T-helper 17 cell (primary cell): ENCODE measurements at places on chromosomes 7 and 10. TPM values are rescaled to one million over a fixed set of nuclear protein-coding genes. Genes with fewer than 3 reads are reported as not detected.

DNA sequence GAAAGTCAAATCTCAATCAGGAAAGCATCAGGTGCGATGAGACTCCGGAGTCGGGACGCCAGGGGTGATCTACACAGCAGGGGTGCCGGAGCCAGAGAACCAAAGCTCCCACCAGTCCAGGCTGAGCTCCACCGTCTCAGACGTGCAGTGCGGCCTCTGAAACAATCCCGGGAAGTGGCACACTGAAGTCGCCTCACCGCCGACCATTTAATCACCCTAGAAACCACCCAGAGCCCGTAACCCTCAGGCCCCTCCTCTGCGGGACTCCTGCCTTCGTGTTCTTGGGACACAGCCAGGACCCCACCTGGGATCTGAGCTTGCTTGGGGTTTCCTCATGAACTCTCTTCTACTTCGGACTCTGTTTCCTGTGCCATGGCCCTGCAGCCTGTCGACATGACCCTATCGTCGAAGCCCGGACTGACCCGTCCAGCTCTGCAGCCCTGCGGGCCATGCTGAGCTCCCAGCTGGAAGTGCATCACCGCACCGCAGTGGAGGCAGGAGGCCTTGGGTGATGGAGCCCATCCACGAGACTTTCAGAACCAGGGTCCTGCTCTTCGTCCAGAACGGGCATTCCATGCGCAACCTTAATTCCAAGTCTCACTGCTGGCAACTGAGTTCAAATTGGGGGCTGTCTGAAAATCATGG is 266.4 kb downstream of the PTPRN2 start:
- H3K4me3 ChIP-seq, result no peak overlapping the region
- H3K27ac ChIP-seq, result no peak overlapping the region
- no peaks in the 10 kb centered on the region for H3K36me3 ChIP-seq
- peaks cover 6% of the 10 kb centered on the region for H3K27me3 ChIP-seq

DNA sequence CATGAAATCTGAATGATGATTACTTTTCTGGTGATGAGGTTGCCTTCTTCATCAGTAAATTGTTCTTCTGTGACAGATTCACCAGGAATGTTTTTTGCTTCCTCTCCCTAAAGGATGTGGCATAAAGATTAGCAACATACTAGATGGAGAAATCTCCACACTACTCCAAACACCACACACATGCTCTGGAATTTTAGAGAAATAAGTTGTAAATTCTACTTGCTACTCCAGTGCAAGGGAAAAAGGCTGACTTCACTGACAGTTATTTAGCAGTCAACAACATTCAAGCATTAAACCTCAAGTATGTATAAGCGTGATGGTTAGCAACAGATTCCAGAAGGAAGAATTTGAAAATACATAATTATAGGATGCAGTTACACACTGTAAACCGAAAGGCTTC is 137.9 kb upstream of the CCDC6 start:
- H3K4me1 ChIP-seq, result no peaks in the 10 kb centered on the region
- no peak overlapping the region for H3K4me3 ChIP-seq
- H3K27ac ChIP-seq, result no peak overlapping the region
- no peaks in the 10 kb centered on the region for H3K27me3 ChIP-seq

DNA sequence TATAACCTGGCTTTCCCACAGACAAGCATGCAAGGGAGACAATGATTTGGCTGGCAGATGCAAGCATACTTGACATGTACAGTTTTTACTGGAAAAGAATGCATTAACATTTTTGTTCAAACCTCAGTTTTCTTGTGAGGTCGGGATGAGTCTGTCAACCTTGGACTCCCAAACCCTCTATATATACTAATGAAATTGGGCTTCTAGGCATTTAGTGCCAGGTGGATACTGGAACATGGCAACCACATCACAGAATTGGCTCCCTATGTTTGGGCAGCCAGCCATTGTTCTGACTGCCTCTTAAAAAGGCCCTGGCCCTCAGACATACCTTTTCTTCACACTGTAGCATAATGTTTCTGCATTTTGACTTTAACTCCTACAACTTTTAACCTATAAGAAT is 39.1 kb downstream of the CDK6 start:
- peaks cover 20% of the 10 kb centered on the region for H3K4me1 ChIP-seq
- H3K36me3 ChIP-seq, result peaks cover 2% of the 10 kb centered on the region
- DNase-seq, result no peak
- H3K27me3 ChIP-seq, result no peaks in the 10 kb centered on the region
- no peak overlapping the region for H3K4me3 ChIP-seq
- no peak overlapping the region for H3K27ac ChIP-seq

GRCh38 chr7:30914596-30914995 is 2.9 kb downstream of the AQP1 start:
- peaks cover 3% of the 10 kb centered on the region for H3K36me3 ChIP-seq
- no peak overlapping the region for H3K27ac ChIP-seq
- peaks cover 21% of the 10 kb centered on the region for H3K27me3 ChIP-seq
- H3K4me3 ChIP-seq, result no peak overlapping the region

DNA sequence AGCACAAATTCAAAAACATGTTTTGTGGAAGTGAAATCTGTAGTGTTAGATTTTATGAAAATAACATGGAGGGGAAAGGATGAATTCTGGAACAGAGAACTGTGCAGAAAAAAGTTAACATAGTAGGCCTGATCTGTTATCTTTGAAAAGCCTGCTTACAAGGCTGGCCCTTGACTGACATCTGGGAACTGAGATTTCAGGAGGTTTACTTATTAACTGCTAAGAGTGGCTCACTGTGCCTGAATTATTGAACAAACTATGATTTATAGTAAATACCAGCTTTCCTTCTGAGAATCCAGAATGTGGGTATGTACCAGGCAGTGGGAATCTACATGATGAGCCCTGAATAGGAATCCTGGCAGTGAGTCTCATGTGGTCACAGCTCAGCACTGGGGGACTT is 30.5 kb downstream of the NSUN6 start:
- H3K27ac ChIP-seq, result no peak overlapping the region
- no peak overlapping the region for H3K4me3 ChIP-seq
- no peaks in the 10 kb centered on the region for H3K27me3 ChIP-seq
- H3K36me3 ChIP-seq, result peaks cover 10% of the 10 kb centered on the region

- no peaks in the 10 kb centered on the region for H3K4me1 ChIP-seq
- no peak overlapping the region for H3K4me3 ChIP-seq
- H3K27ac ChIP-seq, result no peak overlapping the region
Observed at GRCh38 chr7:47725031-47725780, 143.3 kb upstream of the TNS3 start.

DNA sequence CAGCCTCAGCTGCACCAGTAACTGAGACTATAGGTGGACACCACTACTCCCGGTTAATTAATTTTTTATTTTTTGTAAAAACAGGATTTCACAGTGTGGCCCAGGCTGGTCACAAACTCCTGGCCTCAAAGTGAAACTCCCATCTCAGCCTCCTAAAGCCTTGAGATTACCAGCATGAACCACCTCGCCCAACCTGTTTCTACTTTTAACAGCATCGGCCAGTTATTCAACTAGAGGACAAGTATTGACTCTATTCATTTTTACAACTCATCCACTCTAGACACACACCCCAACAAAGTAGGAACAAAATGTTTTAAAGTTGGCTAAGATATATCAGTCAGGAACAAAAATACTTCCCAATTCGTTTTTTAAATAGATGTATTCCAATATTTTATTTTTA is 334.8 kb downstream of the PARD3 start:
- no peak overlapping the region for H3K27ac ChIP-seq
- peaks cover 2% of the 10 kb centered on the region for H3K4me1 ChIP-seq
- H3K36me3 ChIP-seq, result no peaks in the 10 kb centered on the region
- peaks cover 15% of the 10 kb centered on the region for H3K27me3 ChIP-seq
- H3K4me3 ChIP-seq, result no peak overlapping the region

GRCh38 chr10:7906128-7906527 is 87.8 kb downstream of the TAF3 start:
- H3K36me3 ChIP-seq, result peaks cover 2% of the 10 kb centered on the region
- H3K4me3 ChIP-seq, result no peak overlapping the region
- H3K4me1 ChIP-seq, result peaks cover 30% of the 10 kb centered on the region

DNA sequence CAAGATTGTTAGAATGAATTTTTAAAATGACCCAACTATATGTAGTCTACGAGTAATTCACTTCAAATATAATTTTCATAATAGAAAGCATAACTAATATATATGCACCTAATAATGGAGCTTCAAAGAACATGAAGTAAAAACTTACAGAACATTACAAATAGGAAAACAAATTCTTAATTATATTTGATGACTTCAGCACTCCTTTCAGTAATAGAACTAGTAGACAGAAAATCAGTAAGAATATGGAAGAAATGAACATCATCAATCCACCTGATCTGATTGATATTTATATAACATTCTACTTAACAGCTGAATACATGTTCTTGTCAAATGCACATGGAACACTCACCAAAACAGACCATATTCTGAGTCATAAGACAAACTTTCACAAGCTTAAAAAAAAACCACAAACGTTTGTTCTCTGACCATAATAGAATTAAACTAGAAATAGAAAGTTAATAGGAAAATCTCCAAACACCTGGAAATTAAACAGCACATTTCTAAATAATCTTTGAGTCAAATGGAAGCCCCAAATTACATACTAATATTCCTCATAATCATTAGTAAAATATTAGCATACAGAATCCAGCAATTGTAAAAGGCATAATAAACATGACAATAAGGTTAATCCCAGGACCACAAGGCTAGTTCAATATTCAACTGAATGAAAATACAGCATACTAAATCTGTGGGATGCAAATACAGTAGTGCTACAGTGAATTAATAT is 48.0 kb downstream of the BRAF start:
- peaks cover 3% of the 10 kb centered on the region for H3K36me3 ChIP-seq
- H3K27me3 ChIP-seq, result no peaks in the 10 kb centered on the region
- no peak overlapping the region for H3K27ac ChIP-seq
- H3K4me3 ChIP-seq, result no peak overlapping the region

GRCh38 chr10:125284875-125285597 is 124.7 kb upstream of the CTBP2 start:
- no peaks in the 10 kb centered on the region for H3K4me1 ChIP-seq
- peaks cover 8% of the 10 kb centered on the region for H3K27me3 ChIP-seq
- no peak for DNase-seq
- no peaks in the 10 kb centered on the region for H3K36me3 ChIP-seq
- no peak overlapping the region for H3K27ac ChIP-seq

GRCh38 chr10:110600487-110601101 is 33.1 kb downstream of the SMC3 start:
- H3K4me1 ChIP-seq, result peaks cover 2% of the 10 kb centered on the region
- peaks cover 2% of the 10 kb centered on the region for H3K36me3 ChIP-seq
- no peak for DNase-seq
- H3K27ac ChIP-seq, result no peak overlapping the region
- H3K27me3 ChIP-seq, result no peaks in the 10 kb centered on the region

DNA sequence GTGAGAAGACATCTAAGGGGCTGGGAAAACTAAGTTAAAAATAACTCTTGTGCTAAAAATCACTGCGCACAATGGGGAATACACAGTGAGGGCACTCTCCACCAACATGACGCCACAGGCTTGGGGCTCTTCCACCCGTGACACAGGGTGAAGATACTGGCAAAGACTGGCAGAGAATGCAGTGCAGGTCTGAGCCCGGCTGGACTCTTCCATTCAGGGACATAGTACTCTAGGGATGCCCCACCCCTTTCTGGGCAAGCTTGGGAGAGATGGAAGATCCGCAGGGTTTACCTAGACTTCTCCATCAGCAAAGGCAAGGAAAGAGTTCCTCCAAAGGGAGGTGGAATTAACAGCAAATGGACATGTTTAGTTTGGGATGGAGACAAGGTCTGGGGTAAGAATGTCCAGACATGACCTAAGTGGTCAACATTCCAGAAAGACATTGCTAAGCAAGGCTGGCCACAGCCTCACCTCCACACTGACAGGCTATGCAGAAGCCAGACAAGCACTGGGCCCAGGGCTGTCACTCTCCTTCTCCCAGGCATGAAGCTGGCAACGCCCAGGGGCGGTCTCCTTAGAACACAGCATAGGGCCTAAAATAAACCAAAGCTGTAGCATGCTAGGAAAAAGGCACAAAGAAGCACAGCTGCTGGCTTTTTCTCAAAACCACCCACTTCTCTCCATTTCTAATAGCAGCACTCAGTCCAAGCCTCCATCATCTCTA is 28.1 kb downstream of the XPNPEP1 start:
- DNase-seq, result no peak
- H3K4me3 ChIP-seq, result no peak overlapping the region
- H3K27me3 ChIP-seq, result no peaks in the 10 kb centered on the region
- peak overlapping the region; percentile 65 for H3K27ac ChIP-seq

DNA sequence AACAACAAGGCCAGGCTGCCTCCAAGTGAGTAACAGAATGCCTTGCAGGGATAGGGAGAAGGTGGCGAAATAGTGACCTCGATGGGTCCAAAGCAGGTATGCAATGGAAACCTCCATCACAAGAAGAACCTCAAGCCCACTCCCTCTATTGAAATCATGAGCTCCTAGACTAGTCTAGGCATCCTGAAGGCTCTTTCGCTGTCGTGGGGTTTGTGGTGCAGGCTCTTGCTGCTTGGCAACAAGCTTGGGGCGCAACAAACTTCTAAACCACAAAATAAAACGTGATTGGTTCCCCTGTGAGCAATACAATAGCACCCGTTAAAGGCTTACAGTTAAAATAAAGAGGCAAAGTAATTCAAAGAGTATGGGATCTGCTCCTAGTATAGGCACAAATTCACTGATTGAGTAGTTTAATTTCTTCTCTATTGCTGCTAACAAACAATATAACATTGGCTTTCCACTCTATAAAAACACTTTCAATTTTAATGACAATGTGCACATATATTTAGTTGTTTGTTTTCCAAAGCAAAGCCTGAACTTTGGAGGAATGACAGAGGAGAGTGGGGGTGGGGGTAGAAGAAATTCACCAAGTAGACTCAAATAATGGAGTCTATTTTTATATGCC is 64.1 kb downstream of the C10orf67 start:
- no peak overlapping the region for H3K27ac ChIP-seq
- no peak for DNase-seq

DNA sequence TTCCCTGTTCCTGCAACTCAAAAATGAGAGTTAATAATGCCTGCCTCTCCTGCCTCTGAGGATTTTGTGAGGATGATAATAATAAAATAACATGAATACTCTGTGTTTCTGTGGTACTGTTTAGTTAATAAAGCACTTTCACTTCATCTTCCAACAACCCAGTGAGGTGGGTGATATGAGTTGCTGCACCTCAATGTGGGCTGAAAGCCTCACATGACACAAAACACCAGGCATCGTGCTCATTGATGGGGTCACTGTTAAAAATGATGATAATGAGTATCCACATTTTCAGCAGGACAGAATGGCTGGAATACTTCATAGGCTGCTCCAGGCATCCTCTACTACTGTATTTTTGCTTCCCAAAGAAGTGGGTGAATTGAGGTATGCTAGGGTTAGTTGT is 222.8 kb upstream of the NRP1 start:
- H3K27me3 ChIP-seq, result peaks cover 48% of the 10 kb centered on the region
- no peak for DNase-seq
- H3K4me1 ChIP-seq, result peaks cover 6% of the 10 kb centered on the region
- no peak overlapping the region for H3K4me3 ChIP-seq

CDK14 gene
- 1.7 TPM for total RNA-seq

FKBP6 gene
- not detected for total RNA-seq

CABCOCO1 gene
- total RNA-seq, result not detected

AKR1C8 gene
- 1.6 TPM for total RNA-seq

CTAGE8 gene
- total RNA-seq, result 0.47 TPM

GNAT3 gene
- total RNA-seq, result not detected

SLC39A12 gene
- not detected for total RNA-seq

GPC2 gene
- total RNA-seq, result 8.5 TPM

OR6V1 gene
- not detected for total RNA-seq

AOAH gene
- total RNA-seq, result 7.0 TPM
